ENCODE measurements at places on chromosomes 1 and 21.

DNA sequence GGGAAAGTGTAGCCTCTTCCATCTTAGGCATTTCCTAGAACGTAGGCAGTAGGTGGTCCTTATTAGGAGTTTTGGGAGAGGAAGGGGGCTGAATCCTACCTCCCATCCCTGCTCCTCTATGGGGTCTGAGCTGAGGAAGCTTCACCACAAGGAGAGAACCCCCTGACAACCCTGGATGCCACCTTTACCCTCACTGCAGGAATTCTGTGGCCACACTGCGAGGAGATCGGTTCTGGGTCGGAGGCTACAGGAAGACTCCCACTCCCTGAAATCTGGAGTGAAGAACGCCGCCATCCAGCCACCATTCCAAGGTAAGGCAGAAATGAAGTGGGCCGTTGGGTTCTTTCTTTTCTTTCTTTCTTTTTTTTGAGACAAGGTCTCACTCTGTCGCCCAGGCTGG, 1.5 kb downstream of the MX1 start:
- DNase-seq: no peak

GRCh38 chr21:42459082-42459460, 37.0 kb downstream of the RSPH1 start:
- no peak for DNase-seq

DNA sequence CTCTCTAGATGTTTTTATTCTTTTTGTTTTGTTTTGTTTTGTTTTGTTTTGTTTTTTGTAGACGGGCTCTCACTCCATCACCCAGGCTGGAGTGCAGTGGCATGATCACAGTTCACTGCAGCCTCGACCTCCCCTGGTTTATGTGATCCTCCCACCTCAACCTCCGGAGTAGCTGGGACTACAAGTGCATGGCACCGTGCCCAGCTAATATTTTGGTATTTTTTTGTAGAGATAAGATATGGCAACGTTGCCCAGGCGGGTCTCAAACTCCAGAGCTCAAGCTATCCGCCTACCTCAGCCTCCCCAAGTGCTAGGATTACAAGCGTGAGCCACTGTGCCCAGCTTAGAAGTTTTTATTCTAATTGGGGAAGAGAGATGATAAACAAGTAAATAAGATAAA, 13.3 kb upstream of the TP53BP2 start:
- DNase-seq: no peak

- no peak for DNase-seq
These were observed 60.8 kb upstream of the KRTAP11-1 start for GRCh38 chr21:30942192-30942591.

DNA sequence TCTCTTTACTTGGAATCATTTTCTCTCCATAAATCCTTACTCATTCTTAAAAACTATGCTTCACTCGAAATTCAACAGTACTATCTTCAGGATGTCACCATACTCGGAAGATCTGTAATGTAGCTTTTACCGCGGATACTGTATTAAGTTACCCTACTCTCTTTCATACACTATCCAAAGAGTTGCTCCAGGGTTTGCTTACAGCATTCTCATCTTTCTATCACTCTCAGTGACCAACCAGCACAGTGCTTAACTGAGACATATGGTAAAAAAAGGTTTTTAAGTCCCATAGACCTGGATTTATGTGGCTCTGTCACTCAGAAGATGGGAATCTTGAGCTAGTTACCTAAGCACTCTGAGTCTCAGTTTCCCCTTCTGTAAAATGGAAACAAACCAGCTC, 15.8 kb downstream of the GTF2B start:
- no peak for DNase-seq
